ENCODE measurements at places on chromosomes 1 and 21.

- DNase-seq, result no peak
Observed at GRCh38 chr21:45317398-45318145, 29.9 kb upstream of the POFUT2 start.

DNA sequence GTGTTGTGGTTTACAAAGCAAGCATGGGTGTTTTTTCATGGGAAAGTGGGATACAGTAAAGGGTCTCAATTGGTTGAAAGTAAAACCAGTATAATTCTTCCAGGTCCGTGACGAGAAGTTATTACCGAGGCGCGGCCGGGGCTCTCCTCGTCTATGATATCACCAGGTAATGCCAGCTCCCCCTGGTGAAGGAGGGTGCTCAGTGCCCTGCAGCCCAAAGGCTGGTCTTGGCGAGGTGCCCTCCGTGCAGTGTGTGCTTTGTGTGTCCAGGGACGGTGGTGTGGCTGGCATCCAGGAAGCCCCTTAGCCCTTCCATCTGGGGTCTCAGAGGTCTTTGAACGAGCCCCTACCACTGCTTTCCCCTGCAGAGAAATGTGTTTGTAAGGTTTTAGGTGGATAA lies 24.8 kb downstream of the RAB4A start:
- no peak for DNase-seq

GRCh38 chr1:227685807-227686206 lies 49.3 kb downstream of the JMJD4 start:
- no peak for DNase-seq

DNA sequence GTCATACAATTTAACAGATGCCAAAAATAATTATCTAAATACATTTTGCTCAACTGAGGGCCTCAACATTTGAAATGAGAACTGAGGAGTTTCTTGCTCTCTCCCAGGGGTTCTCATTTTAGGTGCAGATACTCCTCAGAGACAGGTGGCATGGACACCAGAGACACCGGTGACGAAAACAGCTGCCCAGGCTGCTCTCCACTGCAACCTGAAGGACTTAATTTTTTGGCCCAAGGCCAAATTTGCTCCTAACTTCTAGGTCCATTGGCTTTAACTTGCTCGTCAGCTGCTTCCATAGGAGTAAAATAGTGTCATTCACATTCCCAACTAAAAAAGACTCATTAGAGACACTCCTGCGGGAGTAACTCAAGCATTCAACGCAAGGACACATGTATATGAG lies 87.0 kb downstream of the NRIP1 start:
- no peak for DNase-seq

GRCh38 chr1:15618077-15618654 lies 908 bp downstream of the DDI2 start:
- no peak for DNase-seq

DNA sequence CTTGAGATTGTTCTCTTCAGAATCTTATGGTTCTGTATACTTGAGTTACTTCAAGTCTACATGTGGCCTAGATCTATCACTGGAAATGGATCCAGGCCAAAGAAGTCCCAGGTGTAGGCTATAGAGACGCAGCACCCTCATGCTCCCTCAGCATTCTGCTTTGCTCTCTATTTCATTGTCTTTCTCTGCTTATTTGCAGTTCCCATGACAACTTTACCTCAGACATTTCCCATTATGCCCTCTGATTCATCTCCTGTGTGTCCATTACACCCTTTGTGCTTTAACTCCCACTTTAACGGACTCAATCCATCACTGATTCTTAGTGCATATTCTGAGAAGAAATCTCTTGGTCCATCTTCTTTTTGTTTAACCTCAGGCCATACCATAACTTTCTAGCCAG lies 236.9 kb upstream of the NRIP1 start:
- DNase-seq, result no peak

GRCh38 chr1:246814890-246815289 lies 90.7 kb downstream of the SCCPDH start:
- no peak for DNase-seq

GRCh38 chr1:221093903-221094791 lies 214.9 kb downstream of the HLX start:
- DNase-seq, result no peak

DNA sequence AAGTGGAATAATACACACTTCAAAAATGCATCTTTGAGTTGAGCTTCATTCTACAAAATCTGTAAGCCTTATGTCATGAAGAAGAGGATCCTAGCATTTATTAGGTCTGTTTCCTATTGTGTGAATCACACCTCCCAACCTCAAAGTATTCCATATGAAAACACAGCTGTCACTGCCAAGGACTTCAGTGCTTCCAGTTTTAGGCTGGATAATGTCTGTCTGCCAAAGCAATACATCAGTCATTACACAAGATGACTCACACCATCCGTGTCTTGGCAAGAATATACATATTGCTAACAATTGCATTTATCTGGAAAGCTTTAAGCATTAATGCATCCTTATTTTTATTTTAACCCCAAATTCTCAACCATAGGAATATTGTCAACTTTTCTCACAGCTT lies 125.7 kb upstream of the TMPRSS15 start:
- DNase-seq, result no peak

- DNase-seq, result no peak
Observed at GRCh38 chr1:6133146-6133895, 46.8 kb downstream of the CHD5 start.

DNA sequence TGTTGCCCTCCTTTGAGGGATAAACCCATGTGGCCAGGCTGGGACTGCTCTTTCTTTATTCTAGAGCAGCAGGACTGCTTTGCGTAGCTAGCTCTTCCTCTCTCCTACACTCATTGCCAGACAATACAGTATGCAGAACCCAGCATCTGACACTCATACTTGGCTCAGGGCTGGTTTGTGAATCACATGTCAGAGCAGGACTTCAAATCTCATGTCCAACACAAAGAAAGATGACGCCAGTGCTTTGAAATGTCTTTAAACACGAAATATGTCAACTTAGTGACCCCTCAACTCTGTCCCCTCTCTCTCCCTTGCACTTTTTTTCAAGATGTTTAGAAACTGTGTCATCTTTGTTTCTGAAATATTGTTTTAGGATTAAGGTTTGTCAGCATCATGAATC lies 135.0 kb downstream of the TGFB2 start:
- DNase-seq, result no peak

DNA sequence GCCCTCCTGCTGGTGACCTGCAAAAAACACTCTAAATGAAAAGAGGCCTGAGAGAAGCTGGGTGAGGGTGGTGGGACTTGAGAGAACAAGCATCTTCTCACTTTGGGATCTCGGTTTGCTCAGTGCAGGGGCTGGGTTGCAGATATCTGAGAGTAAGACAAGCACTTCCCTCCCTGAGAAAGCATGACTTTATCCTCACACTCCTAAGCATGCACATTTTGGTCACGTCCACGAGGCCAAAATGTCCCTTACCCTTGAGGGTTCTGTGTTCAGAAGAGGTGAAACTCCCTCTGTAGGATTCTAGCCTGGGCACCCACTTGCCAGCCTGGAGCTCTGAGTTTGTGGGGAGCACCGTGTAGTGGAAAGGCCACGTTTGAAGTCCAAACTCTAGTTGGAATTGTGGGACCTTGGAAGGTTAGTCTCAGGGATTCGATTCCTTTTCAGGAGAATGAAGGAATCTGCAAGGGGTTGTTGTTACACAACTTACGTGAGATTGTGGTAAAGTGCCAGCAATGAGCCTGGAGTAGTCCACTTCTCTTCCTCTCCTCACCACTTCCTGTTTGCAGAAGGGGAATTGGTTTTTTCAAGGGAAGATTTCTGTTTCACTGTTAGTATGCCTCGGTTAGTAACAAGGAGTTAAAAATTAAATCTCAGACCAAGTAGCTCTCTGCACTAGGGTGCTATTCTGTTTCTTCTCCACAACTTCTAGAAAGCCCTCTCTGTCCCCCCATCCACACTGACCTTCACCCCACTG lies 3.0 kb downstream of the FCAMR start:
- no peak for DNase-seq

- DNase-seq, result no peak
Observed at GRCh38 chr1:158516966-158517365, 37.2 kb downstream of the OR6Y1 start.

DNA sequence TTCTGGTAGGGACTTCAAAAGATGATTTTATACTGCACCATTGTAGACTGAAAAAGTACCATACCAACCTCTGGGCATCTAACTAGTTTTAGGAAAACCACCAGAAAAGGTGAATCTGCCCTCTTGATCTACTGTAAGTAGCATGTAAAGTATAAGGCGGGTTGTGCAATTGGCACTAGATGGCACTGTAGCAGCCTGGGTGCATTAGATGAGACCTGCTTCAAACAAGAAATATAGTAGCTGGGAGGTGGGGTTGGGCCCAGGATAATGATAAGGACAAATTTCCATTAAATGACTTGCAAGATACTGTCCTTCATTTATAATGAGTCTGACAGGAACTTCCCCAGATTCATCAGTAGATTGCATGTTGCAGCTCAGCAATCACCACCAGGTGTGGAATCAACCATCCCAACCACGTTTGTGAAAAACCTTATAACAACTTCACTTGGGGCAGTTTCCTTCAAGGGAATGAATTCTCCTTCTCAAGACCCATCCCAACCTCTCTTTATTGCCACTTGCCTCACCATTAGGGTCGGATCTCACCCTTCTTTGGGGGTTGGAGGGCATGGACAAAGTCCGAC lies 37.3 kb upstream of the IL10 start:
- DNase-seq, result peak; percentile 46

DNA sequence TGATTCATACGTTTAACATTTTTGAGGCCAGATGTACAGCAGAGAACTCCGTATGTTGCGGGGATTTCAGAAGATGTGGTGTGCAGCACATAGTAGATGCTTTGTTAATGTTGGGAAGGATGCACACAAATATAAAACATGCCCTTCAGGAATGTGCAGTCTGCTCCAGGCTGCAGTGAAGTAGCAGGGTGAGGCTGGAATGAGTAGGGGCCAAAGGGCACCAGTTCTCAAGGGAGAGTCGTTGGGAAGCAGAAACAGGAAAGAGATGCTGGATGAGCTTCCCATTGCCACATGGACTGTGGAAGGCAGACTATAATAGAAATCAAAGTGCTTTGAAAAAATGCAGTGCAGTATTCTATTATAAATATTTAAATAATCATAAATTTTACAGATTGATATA lies 126.9 kb downstream of the NOS1AP start:
- no peak for DNase-seq

DNA sequence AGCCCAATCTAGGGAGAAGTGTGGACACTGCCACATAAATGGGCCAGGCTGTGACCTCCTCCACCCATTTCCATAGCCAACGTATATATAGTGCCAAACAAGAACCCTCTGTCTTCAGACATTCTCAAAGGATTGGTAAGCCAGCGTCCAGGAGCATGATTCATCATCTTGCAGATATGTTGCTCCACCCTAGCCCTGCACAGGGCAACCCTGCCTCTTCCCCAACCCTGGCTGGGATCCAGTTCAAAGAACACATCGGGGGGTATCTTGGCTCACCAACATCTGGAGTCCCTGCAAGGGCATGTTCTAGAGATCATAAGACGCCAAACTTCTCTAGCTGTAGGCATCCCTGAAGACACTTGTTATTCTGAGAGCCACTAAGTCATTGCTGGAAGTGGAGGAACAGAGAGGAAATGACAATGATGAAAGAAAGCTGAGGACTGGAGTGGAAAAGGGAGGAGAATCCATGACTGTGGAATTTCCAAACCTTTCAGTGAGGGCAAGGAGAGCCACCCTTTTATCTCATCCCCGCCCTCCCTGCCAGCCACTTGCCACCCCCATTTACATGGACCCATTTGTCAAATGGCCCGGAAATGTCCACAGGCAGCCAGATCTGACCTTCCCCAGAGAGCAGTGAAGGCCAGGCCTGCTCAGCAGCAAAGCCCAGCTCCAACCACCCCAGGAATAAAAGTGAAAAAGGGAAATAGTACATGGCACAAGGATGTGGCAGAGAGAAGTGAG lies 144.1 kb upstream of the CTTNBP2NL start:
- no peak for DNase-seq

- no peak for DNase-seq
Observed at GRCh38 chr1:244114892-244115291, 63.8 kb downstream of the ZBTB18 start.

GRCh38 chr1:228469413-228470162 lies 17.6 kb upstream of the RNF187 start:
- DNase-seq, result no peak

DNA sequence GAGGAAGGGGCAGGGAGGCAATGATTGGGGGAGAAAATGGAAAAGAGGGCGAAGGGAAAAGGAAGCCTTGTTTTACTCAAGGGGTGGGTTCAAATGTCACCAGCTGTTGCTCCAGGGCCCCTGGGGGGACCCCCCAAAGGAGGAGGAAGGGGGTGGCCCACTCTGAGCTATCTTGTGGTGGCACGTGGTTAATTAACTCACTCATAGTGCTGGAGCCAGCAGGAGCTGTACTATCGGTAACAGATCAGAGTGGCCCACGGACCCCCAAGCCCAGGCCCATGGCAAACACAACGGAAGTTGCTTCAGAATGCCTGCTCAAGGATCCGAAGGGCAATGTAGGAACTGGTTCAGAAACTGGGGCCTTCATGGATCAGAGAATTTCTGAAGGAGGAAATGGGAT lies 7.2 kb downstream of the TFF2 start:
- no peak for DNase-seq

DNA sequence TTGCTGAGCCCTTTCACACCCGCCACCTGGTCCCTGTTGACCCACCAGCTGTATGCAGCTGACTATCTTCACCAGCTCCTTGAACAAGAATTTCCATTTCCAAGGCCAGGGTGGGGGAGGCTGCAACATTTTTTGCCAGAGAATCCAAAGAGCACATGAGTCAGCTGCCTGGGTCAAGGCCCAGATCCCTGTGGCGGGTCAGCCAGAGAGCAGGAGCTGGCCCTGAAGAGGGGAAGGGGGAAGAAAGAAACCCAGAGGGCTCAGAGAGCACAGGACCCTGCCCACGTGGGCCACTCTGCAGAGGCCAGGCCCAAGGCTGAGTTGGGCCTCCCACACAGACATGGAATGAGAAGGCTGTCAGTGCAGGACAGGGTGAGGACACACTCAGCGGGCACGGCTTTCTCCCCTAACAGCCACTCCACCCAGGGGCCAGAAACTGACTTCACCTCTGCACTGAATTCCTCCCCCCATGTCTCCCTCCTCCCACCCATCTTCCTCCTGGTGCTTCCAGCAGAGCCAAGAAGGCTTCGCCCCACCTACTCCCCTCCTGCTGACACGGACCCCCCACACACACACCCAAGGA lies 28.9 kb downstream of the S100A6 start:
- DNase-seq, result no peak

- no peak for DNase-seq
Observed at GRCh38 chr1:66679140-66679539, 73.1 kb upstream of the DYNLT5 start.

DNA sequence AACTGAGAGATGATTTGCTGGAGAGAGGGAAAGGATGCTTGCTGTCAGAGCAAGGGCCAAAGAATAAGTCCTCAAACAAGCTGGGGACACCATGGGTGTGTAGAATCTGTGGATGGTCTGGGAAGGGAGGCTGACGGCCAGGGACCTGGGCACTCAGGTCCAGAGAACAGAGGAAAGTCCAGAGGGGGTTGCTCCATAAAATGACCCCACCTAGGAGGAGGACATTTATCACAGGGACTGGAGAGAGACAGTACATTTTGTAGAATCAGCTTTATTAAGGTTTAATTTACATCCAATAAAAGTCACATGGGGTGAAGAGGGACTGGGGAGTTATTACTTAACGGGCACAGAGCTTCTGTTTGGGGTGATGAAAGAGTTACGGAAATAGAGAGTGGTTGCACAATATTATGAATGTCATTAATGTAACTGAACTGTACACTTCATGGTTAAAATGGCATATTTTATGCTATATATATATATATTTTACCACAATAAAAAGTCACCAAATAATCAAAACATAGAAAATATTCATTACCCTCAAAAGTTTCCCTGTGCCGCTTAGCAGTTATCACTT lies 73.0 kb upstream of the ABCD3 start:
- DNase-seq, result no peak

GRCh38 chr1:94607398-94607797 lies 65.8 kb upstream of the F3 start:
- no peak for DNase-seq

GRCh38 chr1:33641104-33641830 lies 168.8 kb downstream of the ZSCAN20 start:
- peak; percentile 56 for DNase-seq
